Effector CD4-positive, alpha-beta T cell (primary cell): ENCODE measurements at places on chromosomes 3 and 15.

DNA sequence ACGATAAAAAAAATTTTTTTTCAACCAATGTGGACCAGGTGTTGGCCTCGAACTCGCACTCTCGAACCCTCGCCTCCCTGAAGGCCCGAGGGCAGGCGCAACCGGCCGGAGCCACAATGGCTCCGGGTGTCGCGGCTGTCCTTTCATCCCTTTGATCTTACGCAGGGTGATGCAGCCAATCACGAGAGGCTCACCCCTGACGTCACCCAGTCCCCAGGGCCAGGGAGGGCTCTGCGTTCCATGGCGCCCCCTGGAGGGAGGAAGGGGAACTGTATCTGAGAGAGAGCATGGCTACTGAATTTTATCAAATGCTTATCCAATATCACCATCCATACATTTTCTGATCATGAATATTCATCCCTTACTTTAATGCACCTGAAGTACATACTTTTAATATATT lies 15.4 kb upstream of the GMNC start:
- DNase-seq, result no peak

DNA sequence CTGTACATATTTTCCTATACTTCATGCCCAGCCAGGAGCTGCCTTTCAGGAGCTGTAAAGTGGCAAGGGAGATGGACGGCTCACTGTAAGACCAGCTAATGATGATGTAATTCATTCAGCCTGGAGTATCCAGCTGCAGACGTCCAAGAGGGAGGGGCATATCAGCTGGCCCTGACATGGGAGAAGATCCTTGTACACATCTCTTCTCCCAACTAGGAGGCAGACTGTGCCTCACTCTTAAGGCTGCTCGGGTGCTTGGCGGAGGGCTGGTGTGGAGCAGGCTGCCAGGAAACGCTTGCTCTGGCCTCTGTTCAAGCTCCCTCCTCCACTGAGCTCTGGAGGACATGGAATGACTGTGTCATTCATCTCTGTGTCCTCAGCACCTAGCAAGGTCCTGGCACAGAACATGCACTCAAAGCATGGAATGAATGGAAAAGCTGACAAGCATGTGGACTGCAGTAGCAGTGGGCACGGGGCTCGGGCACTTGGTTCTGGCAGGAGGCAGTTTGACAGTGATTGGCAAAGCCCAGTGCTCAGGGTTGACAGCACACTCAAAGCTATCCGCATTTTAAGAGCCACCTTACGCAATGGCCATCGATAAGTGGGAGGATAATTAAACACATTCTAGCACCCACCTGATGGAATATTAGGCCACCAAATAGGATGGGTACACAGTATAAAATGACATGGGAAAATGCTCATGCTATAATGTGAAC lies 72.4 kb downstream of the TBC1D2B start:
- DNase-seq, result no peak

- DNase-seq, result no peak
Observed at GRCh38 chr3:155382396-155383042, 89.0 kb upstream of the STRIT1 start.

GRCh38 chr3:193389335-193389734 lies 10.8 kb upstream of the ATP13A5 start:
- DNase-seq, result no peak

DNA sequence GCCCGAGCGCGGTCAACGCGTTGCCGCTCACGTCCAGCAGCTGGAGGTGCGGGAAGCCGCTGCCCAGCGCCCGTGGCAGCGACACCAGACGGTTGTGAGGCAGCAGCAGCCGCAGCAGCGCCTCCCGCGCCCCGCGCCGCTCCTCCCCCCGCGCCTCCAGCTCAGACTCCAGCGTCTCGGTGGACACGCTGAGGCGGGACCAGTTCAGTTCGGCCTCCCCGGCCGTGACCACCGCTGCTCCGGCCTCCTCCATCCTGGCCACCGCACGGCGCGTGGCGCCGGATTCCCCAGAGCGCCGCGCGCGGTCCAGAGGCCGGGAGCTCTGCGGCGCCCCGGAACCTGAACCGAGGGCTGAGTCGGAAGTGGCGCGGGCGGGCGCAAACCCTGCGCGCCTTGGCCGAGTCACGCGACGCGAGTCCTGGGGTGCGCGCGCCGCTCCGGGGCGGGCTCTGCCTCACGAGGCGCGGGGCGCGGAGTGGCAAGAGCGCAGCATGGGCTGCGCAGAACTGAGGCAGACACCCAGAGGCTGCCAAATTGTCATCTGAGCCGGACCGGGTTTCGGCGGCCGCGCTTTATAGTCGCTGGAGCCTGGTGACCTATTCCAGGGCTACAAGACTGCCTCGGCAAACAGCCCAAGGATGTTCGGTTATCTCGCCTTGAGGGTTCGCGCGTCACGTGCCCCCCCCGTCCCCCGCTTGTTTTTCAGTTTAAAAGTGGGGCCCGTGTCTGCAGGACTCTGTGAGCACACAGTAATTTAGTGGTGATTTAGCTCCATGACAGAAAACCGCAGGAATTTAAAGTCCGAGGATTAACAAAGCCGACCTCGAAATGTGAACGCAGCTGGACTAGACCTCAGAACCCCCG lies at the start of gene LRRC58:
Gene LRRC58, minus strand, starts transcription at position 364 of the 864 bp plus-strand sequence. Its CDS starts 111 bp downstream, at position 253.
- DNase-seq, result peak; percentile 84

- no peak for DNase-seq
Observed at GRCh38 chr15:88987591-88987933, 74.4 kb upstream of the MFGE8 start.

- DNase-seq, result no peak
Observed at GRCh38 chr3:17302774-17303173, 418.0 kb downstream of the PLCL2 start.

GRCh38 chr3:72523429-72524151 lies 324.7 kb downstream of the SHQ1 start:
- DNase-seq, result no peak

DNA sequence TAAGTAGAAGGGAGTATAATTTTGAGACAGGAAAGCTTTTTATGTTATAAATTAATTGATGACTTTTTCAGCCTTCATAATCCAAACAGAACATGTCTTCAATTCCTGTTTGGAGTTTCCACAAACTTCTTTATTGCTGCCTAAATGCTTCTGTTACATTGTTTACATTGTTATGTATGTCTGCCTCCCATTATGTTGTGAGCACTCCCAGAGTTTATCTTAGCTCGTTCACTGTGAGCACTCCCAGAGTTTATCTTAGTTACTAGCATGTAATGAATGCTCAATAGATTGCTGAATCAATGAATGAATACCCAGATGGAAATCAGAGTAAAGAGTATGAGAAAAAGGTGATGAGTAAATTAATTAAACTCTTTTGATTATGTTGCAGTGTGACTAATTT lies 1178.0 kb downstream of the ROBO1 start:
- no peak for DNase-seq

- DNase-seq, result no peak
Observed at GRCh38 chr3:173584093-173584837, 186.7 kb downstream of the NLGN1 start.

DNA sequence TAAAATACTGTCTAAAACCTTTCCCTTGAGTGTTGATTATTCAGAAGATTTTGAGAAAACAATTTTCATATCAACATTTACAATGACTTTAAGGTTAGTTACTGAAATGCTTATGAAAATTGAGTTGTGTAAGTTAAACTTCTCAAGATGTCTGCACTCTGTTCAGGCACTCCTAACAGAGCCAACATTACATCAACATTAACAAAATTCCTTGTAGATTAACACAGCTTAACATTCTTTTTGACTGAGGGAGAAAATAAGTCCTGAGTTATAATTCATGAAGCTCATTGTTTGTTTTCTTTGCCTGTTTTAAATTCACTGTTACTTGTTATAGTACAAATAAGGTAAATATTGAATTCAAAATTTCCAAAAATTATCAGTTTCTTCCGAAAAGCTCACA lies 9.0 kb downstream of the ACKR4 start:
- no peak for DNase-seq

- DNase-seq, result no peak
Observed at GRCh38 chr15:64897345-64897985, 14.2 kb upstream of the ANKDD1A start.

DNA sequence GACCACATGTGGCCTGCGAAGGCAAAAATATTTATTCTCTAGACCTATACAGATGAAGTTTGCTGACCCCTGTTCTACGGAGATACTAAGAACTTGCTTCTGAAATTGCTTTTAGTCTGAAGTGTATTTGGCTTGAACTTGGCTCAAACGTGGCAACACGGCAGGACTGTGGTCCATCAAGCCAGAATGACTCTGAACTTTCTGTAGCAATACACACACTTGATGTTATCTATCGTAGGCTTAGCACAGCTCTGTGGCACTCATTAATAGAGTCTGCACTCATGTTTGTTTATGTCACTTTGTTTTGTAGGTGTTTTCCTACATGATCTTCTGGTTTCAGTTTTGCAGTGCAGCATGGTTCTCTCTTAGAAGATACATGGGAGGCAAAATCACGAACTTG lies 298.1 kb downstream of the ADAMTS17 start:
- DNase-seq, result no peak

DNA sequence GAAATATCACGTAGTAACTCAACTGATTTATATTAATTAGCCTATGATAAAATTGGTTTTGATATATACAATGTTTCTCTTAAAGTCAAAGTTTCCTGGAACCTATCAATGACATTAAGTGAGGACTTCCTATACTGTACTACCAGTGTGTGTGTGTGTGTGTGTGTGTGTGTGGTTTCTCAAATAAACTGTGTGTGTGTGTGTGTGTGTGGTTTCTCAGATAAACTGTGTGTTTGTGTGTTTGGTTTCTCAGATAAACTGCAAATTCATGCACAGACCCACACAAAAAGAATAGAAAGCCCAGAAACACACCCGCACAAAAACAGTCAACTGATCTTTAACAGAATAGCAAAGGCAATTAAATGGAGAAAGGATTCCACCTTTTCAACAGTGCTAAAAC lies 14.5 kb upstream of the WDR5B start:
- DNase-seq, result no peak

- DNase-seq, result no peak
Observed at GRCh38 chr3:63949005-63949404, 36.8 kb upstream of the SCAANT1 start.

GRCh38 chr15:72201391-72201921 lies 3.9 kb upstream of the GRAMD2A start:
- DNase-seq, result no peak

DNA sequence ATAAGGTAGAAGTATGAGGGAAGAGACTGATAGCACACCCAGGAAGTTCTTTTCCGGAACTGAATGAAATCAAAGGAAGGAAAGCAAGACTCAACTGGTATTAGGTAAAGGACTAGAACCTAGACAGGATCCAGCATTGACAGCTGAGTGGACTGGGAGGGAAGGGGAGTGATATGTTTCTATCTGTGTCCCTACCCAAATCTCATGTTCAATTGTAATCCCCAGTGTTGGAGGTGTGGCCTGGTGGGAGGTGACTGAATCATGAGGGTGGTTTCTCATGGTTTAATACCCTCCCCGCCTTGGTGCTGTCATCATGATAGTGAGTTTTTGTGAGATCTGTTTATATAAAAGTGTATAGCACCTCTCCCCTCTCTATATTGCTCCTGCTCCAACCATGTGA lies 415.9 kb upstream of the KCNMB2 start:
- no peak for DNase-seq

GRCh38 chr3:44835684-44836083 lies 26.0 kb upstream of the TMEM42 start:
- DNase-seq, result no peak

DNA sequence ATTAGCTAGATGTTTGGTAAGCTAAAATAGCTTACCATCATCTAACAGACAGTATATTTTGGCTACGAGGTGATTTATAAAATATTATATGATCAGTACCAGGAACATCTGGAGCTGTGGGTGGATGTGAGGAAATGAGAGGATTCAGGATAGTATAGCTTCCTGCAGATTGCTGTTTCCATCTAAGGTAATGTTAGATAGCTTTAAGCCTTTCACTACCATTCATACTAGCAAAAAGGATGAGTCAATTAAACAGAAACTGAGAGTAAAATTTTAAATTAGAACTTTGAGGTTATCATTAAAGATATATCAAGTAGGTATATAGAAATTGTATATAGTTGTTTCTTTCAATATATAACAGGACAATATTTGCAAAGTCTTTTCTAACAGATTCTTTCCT lies 8.0 kb downstream of the ZBTB20 start:
- no peak for DNase-seq

DNA sequence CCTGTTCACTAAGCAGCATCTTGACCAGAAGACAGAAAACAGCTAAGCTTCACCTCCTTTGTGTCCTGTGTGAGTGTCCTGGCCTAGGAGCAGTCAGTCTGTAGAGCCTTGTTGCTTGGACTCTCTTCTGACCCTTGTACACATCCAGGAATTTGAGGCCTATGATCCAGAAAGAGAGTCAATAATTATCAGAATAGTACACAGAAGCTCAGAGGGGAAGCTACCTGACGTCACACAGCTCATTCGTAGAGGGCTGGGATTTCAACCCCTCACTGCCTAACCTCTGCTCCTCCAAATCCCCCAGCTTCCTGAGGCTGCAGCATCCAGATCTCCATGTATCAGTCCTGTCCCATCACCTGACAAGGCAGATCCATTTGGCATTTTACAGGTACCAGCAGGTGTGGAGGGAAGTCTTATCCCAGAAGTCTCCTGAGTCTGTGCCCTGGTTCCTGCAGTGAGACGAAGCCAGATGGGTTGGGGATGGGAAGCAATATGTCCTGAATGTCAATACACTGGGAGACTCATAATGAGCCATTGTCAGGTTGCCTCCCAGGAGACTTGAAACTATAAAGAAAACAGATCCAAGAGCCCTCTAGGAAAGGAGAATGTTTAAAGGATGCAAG lies 203.1 kb downstream of the MINAR1 start:
- no peak for DNase-seq

GRCh38 chr15:35850284-35850683 lies 304.3 kb upstream of the DPH6 start:
- DNase-seq, result no peak

GRCh38 chr3:149585401-149585726 lies 72.5 kb downstream of the WWTR1 start:
- no peak for DNase-seq

- DNase-seq, result no peak
Observed at GRCh38 chr15:64443747-64444621, 16.4 kb upstream of the ZNF609 start.

DNA sequence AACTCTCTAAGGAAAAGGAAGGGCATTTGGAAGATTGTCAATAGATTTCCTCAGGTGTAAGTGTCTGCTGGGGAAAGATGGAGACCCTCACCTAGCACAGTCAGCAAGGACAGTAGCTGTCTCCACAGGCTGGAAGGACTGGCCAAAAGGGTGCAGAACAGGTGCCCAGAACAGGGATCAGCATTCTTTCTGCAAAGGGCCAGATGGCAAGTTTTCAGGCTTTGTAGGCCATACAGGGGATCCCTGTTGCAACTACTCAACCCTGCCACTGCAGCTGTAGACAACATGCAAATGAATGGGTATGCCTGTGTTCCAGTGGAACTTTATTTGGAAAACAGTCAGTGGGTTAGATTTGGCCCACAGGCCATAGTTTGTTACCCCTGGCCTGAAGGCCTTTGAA lies 8.1 kb downstream of the AGBL1 start:
- DNase-seq, result no peak

- DNase-seq, result no peak
Observed at GRCh38 chr3:14345496-14346150, 56.8 kb upstream of the SLC6A6 start.
